AG08396 (cell line): ENCODE measurements at places on chromosomes 7 and 10.

- DNase-seq: no peak
Observed at GRCh38 chr10:102367441-102367840, 28.1 kb upstream of the NFKB2 start.

DNA sequence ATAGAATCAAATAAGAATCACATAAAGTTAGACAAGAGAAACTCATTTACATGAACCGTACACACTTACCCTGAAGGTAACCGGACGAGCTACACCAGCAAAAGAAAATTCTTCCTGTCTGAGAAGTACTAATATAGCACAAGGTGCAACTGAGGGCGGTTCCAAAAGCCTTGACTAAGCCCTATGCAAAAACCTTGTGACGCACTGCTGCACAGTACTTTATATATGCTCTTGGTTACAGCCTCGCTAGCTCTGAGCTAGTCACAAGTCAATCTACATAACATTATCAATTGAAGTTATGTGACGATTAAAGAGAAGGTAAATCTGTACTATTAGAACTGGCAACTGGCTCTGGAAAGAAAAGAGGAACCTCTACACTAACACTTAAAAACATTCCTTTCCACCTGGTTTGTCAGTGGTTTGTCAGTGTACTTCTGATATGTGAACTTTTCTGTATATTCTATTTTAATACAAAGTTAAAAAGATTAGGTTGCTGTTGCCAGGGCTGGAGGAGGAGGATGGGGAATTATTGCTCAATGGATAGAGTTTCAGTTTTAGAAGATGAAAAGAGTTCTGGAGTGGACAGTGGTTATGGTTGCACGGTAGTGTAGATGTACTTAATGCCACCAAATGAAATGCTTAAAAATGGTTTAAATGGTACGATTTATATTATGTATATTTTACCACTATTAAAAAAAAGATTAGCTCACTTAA is 21.6 kb downstream of the NT5C3A start:
- DNase-seq: no peak

DNA sequence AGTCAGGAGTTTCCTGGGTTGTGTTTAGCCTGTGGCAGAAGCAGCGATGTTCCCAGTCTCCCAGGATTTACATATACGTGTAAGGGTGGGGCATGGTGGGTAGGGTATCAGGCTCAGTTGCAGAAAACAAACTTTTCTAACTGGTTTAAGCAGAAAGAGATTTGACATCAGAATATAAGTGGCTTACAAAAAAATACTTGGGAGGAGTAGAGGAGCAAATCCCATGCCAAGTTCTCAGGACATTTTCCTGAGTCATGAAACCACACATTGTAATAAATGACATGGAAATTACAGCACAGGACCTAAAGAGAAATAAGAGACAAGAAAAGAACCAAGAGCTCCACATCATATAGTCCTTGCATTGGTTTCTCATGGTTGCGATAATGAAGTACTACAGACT is 26.2 kb upstream of the FRMD4A start:
- peak; percentile 20 for DNase-seq

GRCh38 chr7:15709978-15710377 is 23.5 kb upstream of the MEOX2 start:
- no peak for DNase-seq

- DNase-seq: no peak
Observed at GRCh38 chr10:63562857-63563256, 41.7 kb downstream of the REEP3 start.

DNA sequence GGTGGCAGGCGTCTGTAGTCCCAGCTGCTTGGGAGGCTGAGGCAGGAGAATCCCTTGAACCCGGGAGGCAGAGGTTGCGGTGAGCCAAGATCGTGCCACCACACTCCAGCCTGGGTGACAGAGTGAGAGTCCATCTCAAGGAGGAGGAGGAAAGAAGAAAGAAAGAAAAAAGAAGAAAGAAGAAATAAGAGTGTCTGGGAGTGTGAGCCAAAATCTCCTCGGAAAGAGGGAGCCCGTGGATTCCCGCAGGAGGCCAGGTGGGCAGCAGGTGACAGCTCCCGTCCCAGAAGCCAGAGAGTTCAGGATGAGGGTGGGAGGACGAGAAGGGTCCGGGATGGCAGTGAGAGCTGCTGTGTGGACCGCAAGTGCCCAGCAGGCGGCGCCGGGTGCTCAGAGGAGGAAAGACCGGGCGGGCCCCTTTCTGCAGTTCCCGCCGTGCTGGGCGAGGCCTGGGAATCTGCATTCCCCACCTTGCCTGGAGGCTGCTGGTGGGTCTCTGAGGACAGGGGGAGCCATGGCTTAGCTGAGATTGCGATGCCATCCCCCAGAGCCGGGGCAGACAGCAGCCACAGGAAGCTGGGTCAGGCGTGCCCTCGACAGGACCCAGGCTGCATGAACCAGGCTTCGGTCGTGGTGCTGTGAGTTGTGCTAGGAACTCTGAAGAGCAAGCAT is 17.1 kb upstream of the AMZ1 start:
- DNase-seq: peak; percentile 88

DNA sequence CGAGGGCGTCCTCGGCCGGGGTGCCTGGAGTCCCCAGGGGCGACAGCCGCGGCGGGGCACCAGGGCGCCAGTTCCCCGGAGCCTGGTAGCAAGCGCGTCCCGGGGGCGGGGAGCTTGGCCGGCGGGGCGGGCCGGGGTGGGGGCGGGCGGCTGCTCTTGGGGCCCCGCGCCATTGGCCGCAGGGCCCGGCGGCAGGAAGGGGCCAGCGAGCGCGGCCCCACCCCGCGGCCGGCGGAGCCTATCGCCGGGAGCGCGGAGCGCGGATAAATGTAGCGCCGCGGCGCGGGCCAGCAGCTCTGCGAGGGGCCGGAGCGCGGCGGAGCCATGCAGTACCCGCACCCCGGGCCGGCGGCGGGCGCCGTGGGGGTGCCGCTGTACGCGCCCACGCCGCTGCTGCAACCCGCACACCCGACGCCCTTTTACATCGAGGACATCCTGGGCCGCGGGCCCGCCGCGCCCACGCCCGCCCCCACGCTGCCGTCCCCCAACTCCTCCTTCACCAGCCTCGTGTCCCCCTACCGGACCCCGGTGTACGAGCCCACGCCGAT is at the start of gene HHEX:
Gene HHEX, plus strand, starts transcription at position 293 of the 548 bp plus-strand sequence. Its CDS starts 32 bp downstream, at position 325.
- peak; percentile 94 for DNase-seq

- no peak for DNase-seq
Observed at GRCh38 chr7:55140941-55141278, 122.1 kb downstream of the EGFR start.

GRCh38 chr7:150780292-150780691 is 19.9 kb downstream of the TMEM176B start:
- DNase-seq: no peak

DNA sequence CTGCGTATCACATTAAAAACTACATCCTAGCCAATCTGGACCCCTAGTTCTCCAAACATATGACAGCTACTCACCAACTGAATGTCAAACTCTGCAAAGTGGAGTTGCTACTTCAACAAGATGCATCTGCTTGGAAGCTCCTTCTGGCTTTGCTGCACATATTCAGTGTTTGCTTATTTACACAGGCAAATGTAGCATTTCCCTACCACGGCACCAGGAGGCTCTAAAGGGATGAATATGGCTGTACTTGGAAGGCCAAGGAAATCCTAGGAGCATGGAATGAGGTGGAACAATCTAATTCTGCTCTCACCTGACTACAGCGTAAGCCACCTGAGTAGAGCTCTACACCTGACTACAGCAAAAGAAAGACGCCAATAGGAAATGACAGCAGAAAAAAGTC is 39.7 kb downstream of the MTPAP start:
- no peak for DNase-seq

GRCh38 chr7:151448261-151449252 is 8.6 kb upstream of the CRYGN start:
- DNase-seq: peak; percentile 90

GRCh38 chr7:40700653-40701421 is 566.0 kb downstream of the SUGCT start:
- DNase-seq: no peak

GRCh38 chr7:124618871-124619270 is 146.7 kb downstream of the GPR37 start:
- DNase-seq: no peak

DNA sequence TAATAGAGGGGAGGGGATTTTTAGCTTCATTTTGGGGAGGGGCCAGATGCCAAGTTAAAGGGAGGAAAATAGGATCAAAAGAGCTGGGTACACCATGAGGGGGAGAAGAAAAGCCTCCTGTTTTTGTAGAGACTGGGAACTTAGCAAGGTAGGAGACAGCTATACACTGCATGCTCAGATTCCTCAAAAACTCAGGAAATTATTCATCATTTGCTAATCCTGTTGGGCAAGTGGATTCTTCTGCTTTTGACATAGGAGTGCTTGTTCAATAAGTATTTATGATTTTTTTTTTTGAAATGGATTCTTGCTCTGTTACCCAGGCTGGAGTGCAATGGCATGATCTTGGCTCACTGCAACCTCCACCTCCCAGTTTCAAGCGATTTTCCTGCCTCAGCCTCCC is 73.4 kb downstream of the LYZL2 start:
- DNase-seq: no peak

GRCh38 chr10:53904506-53905241 is 896.4 kb downstream of the PCDH15 start:
- DNase-seq: no peak

- peak; percentile 52 for DNase-seq
Observed at GRCh38 chr10:15419279-15419874, 48.3 kb upstream of the FAM171A1 start.

DNA sequence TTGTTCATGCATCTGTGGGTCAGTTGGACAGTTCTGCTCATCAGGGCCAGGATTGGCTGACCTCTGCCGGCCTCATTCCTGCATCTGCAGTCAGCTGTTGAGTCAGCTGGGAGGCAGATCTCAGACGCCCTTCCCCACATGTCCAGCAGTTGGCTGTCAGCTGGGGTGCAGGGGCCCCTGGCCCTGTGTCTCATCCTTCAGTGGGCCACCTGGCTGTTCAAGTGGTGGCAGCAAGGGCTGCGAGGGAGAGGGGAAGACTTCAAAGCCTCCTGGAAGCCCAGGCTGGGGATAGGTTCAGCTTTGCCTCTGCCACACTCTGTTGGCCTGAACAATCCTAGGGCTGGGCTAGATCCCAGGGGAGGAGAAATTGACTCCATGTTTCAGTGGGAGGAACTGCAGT is 33.2 kb downstream of the TACR2 start:
- peak; percentile 83 for DNase-seq

- no peak for DNase-seq
Observed at GRCh38 chr10:133187091-133187905, 27.3 kb downstream of the KNDC1 start.

DNA sequence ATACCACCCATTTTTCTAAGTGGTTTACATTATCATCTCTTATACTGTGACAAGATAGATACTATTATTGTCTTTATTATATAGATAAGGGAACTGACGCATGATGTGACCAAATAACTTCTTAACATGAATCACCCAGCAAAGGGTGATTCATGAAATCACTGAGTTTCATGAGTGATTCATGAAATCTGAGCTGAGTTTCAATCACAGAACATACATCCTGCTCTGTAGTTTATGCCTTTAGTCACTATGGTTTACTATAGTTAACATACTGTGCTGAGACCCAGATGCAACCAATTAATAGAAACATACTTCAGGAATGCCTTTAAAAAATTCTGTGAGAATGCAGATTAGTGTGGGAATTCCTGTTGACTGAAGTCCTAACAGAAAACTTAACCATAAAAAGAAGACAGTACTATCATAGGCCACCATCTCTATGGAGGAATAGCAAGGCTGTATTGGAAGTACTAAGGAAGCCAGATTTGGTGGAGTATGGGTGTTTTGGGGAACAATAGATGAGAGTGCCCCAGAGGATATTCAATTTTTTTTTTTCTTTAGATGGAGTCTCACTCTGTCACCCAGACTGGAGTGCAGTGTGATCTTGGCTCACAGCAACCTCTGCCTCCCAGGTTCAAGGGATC is 43.1 kb upstream of the SEMA3A start:
- DNase-seq: peak; percentile 43

GRCh38 chr7:159138508-159138907 is 6.2 kb downstream of the VIPR2 start:
- no peak for DNase-seq

DNA sequence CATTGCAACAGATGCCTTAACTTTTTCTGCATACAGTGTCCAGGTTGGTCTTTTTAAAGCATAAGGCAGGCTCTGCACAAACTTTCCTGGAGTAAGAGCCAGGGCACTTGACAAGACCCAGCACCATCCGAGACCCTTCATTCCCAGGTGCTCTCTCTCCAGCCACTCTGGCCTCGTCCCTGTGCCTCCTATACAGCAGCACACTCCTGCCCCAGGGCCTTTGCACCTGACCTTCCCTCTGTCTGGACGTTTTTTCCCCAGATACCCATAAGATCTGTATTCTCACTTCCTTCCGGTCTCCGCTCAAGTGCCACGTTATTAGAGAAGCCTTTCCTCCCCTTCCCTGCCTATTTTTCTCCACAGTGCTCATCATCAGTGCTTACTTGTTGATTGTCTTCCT is 25.6 kb downstream of the PYROXD2 start:
- DNase-seq: no peak

- no peak for DNase-seq
Observed at GRCh38 chr7:88279323-88279722, 27.4 kb downstream of the STEAP4 start.

DNA sequence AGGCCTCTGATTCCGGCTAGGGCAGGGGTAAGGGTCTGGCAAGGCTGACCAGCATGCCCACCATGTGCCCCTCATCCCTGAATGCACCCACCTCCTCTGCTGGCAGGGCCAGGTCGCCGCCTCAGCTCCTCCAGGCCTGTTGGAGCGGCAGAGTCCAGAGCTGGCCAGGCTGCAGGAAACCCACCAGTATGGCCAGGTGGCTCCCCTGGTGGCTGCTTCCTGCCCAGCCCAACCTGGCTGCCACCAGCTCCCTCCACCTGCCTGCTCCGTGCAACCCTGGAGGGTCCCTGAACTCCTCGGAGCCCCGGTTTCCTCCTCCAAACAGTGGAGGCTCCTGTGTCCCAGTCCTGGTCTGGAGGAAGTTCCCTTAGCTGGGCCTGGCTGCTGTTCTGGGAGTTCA is 39.6 kb downstream of the MICALL2 start:
- no peak for DNase-seq

GRCh38 chr7:151728746-151729145 is 148.2 kb downstream of the PRKAG2 start:
- no peak for DNase-seq

DNA sequence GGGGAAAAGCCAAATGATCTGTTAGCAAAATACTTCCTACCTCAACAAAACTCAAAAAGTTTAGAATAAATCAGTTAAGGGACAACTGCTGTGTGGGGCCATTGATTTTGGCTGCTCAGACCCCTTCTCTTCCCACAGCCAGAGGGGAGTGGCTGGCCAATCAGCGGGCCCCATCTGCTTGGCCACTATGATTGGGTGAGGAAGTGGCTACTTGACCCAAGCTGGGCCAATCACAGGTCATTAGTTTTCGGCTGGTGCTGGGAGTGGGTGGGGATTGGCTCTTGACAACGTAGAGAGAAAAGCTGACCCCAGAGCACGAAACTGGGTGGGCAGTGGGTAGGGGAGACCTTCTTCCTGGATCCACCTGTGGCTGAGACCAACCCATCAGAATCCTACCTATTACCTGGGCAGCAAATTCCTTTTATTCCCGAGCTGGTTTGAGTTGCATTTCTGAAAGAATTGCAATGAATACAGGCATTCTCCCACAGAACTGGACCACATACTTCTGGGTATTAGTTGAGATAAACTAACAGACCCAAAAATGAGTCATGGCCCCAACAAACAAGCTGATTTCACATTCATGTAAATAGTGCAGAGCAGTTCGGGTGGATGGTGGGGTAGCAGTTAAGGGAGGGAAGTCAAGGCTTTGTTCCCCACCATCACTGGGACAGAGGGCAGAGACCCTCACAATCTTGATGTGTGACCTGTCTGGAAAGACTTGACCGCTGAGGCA is 35.6 kb upstream of the HMX3 start:
- DNase-seq: peak; percentile 29

- no peak for DNase-seq
Observed at GRCh38 chr7:28418311-28418710, 6.0 kb downstream of the CREB5 start.
